Astrocyte of the spinal cord (primary cell): ENCODE measurements at places on chromosomes 12 and 14.

DNA sequence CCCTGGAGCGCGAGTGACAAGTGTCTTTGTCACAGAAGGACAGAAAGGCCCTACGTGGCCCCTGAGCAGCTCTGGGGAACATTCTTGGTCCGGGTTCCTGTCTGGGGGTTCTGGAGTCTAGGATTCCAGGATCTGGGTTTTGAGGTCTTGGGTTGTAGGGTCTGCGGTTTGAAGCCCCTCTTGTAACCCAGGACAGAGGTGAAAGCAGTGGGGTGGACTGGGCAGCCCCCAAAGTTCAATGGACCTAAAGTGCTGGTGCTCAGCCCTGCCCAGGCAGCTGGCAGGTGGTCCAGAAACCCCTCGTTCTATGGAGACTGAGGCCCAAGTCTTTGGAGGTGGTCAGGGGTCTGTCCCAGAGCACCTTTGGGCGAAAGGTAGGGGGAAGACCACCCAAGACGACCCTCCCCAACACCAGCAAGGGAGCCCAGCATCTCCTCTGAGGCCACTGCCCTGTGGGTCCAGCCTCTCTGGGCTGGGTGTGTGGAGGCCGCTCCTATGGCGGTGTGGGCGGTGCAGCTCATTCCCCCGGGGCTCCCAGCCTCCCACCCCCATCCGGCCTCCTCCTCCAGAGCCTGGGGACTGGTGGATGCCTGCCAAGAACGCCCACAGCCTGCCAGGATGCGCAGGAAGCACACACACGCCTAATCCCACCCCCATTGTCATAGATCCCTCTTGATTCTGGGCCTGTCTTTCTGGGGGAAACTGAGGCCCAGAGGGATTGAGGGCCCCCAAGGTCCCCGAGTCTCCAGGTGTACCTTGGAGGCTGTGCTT, 30.2 kb upstream of the ANKRD9 start:
- DNase-seq: peak; percentile 37

DNA sequence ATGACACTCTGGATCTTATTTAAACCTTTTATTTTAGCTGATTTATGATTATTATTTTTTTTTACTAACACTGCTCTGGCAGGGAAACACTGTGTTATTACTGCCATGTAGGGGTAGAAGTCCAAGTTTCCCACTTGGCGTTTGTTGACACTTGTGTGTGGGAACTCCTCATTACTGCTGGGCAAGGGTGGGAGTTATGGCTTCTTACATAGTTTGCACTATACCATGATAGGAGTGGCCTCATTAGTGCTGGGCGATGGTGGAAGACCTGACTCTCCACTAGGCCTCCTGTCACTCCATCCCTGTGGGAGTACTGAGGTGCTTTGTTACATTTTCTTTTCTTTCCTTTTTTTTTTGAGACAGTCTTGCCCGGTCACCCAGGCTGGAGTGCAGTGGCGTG, 83.5 kb downstream of the BRMS1L start:
- no peak for DNase-seq

DNA sequence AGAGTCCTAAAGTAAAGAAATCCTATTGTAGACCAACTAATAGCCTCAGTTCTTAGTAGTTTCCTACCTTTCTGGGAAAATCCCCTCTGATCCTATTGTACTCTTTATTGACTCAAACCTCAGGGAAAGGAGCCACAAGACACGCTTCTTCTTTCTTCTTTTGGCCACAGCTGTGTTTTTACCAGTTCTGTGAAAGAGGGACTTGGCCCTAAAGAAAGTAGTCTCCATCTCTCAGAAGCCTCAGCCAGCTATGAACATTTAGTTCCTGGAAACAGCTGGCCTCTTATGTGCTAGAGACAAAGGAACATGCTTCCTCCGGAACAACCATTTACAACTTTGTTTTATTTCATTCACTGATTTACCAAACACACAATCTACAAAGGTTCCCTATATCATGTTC, 66.1 kb upstream of the ARID2 start:
- DNase-seq: no peak

GRCh38 chr12:20426191-20426590, 57.9 kb downstream of the PDE3A start:
- DNase-seq: no peak

DNA sequence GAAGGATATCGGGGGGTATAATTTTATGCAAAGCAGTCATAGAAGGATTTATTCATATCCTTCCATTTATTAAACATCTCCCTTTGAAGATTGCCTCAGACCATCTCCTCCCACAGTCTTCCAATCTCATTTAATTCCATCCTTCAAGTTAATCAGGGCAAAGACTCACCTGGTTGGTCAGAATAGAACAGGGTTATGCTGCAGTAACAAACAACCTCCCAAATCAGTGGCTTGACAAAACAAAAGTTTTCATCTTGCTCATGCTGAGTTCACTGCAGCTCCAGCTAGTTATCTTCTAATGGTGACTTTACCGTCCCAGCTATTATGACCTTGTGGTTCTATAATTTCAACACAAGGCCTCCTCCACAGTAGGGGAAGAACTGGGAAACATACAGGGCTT, 48.8 kb upstream of the MTERF2 start:
- no peak for DNase-seq

DNA sequence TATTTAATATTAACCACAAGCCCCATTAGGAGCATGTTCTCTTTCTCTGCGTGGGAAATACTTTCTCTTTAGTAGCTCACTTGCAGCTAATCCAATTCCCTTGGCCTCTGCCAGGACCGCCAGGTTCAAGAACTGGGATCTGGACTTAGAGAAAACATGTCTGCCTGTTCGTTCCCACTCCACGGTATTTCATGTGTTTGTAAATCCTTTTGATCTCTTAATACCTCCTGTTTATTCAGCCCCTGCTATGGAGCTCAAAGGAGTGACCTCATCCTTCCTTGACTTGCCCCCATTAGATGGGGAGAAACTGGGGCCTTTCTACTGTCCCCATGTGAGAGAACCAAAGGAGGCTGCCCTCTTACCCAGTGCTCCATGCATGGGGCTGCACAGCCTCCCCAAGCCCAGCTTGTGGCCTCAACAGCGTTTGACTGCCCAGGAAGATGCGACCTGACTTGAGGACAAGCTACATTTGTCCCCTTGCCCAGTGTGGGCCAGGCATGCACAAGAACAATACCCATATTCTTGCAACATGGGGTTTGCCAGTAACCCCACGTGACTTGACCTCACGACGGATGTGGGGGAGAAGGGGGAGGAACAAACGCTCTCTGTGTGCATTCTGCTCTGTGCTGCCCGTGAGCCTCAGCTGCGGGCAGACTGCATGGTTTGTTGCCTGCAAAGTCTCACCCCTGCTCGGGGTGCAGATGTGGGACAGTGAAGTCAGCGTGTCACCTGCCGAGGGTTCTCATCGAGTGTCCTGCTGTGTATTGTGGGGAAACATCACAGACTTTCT, 30.3 kb downstream of the CD9 start:
- peak; percentile 68 for DNase-seq

GRCh38 chr12:22978962-22979361, 354.0 kb downstream of the ETNK1 start:
- peak; percentile 93 for DNase-seq

- DNase-seq: peak; percentile 47
Measured at GRCh38 chr12:58819985-58820384, 100.3 kb downstream of the LRIG3 start.

DNA sequence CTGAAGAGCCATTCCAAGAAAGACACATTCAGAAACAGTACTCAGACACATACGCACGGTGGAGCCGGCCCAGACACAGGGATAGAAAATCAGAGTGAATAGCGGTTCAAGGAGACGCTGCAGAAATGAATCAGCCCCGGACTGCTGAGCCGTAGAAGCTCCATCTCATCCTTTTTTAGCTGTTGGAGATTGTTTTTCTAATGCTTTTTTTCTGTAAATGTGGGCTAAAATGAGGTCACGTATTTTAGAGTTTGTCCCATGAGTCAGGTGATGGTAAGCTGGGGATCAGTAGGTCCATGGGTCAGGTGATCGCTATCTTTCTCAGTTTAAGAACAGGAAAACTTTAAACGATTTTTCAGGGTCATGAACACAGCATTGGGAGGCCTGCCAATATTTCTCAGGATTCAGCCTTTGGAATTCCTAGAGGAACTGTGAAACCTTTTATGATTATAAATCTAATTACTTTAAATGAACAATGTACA, 202.4 kb downstream of the ITPR2 start:
- peak; percentile 92 for DNase-seq

- DNase-seq: no peak
Measured at GRCh38 chr12:131844656-131845055, 16.5 kb downstream of the MMP17 start.
